ENCODE measurements at places on chromosomes 7 and 10.

GRCh38 chr10:86964061-86964846 lies 4.0 kb upstream of the ADIRF start:
- DNase-seq: no peak

DNA sequence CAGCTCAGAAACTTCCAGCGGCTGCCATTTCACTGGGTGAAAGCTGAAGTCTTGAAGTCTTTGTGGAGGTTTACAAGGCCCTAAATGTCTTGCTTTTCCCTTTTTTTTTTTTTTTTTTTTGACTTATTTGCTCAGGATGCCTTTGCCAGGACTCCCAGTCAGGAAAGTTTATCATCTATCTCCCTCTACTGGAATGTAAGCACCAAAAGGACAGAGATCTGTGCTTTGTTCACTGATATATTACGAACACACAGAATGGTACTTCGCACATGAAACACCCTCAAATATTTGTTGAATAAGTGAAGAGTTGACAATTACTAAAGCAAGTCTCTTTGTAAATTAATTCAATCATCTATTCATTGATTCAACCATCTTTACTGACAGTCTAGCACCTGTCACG lies 23.2 kb downstream of the ABCB4 start:
- DNase-seq: no peak

GRCh38 chr7:118183428-118183785 lies 557 bp upstream of the LSM8 start:
- DNase-seq: no peak

GRCh38 chr10:104680467-104681401 lies 39.6 kb downstream of the SORCS3 start:
- DNase-seq: no peak
